Stimulated activated naive CD8-positive, alpha-beta T cell treated with anti-CD3 and anti-CD28 coated beads, Interleukin-15, Interleukin-2, amounts not matched to agents 100 U/mL and 50 U/mL, for 24 hours (primary cell): ENCODE measurements at places on chromosomes 7 and 10.

DNA sequence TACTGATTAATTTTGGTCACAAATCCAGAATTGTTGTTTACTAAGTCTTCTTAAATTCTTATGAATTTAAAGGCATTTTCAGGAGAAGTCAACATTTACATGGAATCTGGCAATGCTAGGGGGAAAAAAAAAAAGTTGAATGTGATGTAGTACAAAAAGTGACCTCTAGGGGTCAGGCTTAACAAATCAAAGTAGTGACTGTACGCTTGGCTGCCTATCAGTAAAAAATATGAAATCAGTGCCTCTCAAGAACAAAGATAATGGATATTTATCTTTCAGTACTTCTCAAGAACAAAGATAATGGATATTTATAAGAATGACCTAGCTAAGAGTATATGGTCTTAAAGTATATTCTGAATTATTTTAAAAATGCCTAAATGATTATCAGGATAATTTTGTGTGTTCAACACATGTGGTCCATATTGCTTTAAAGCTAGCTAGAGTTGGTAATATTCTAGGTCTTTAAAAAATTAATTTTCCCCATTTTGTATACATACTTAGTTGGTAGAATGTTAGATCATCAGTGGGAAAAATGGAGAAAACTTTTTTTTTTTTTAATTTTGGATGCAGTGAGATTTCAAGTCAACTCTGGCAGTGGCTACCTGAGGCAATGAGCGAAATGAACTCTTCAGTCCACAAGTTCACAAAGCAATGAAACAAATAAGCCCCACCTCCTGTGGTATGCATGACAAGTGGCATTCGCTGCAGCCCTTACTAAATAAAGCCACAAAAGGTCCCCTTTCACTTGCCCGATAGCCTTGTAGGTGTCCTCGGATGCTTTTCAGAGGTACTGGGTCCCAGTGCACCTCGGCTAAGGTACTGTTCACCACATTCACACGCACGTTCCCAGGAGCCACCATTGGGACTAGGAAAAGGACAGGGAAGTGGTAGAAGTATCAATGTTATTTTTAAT, 51.2 kb upstream of the LAMB4 start:
- DNase-seq = no peak

- no peak for DNase-seq
Measured at GRCh38 chr7:157517782-157518513, 181.1 kb downstream of the DNAJB6 start.

- DNase-seq = no peak
Measured at GRCh38 chr7:84845971-84846370, 340.9 kb downstream of the SEMA3D start.

DNA sequence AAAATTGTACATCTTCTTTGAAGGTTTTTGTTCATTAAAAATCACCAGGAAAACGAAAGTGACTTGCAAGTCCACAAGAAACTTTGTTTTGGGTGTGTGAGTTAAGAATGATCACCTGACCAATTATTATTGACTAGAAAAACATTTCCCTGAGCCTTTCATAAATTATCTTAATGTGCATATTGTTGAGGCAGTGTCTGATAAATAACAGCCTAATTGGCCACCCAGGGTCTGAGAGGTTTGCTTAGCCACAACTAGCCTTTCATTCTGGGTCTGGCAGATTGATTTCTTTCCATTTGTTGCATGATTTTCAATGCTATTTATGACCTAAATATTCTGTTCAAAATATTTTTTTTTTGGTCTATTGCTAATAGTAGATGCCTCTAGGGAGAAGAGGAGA, 152.8 kb downstream of the AUTS2 start:
- no peak for DNase-seq

GRCh38 chr7:135330088-135330487, 96.5 kb downstream of the STRA8 start:
- DNase-seq = no peak

DNA sequence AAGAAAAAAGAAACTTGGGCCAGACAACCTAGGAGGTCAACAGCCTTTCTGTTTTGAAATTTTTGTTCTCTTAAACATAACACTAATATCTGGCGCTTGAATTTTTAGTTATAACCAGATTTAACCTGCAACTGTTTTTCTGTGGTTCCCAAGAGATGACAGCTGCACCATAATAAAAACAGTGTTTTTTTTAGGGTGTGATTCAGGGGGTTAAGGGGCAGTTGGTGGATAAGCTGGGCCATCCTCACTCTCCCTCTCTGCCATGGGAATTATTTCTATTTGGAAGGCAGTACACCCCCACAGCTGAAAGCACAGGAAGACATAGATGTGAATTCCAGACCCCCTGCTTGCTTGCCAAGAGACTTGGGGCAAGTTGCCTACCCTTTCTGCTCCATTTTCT, 20.1 kb upstream of the TM9SF3 start:
- DNase-seq = no peak

DNA sequence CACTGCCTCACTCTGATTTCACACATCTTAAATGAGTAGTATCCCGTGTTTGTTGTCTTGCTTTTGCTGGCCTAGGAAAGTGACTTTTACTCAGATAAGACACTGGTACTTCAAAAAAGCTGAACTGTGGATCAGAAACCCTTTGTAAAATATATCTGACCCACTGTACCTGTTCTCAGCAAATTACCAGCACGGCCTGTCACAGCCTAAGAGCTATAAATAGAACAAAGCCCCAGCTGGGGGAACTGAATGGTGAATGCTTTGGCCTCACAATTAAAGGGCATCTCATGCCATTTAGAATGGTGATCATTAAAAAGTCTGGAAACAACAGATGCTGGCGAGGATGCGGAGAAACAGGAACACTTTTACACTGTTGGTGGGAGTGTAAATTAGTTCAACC, 76.1 kb downstream of the CREB3L2 start:
- no peak for DNase-seq

DNA sequence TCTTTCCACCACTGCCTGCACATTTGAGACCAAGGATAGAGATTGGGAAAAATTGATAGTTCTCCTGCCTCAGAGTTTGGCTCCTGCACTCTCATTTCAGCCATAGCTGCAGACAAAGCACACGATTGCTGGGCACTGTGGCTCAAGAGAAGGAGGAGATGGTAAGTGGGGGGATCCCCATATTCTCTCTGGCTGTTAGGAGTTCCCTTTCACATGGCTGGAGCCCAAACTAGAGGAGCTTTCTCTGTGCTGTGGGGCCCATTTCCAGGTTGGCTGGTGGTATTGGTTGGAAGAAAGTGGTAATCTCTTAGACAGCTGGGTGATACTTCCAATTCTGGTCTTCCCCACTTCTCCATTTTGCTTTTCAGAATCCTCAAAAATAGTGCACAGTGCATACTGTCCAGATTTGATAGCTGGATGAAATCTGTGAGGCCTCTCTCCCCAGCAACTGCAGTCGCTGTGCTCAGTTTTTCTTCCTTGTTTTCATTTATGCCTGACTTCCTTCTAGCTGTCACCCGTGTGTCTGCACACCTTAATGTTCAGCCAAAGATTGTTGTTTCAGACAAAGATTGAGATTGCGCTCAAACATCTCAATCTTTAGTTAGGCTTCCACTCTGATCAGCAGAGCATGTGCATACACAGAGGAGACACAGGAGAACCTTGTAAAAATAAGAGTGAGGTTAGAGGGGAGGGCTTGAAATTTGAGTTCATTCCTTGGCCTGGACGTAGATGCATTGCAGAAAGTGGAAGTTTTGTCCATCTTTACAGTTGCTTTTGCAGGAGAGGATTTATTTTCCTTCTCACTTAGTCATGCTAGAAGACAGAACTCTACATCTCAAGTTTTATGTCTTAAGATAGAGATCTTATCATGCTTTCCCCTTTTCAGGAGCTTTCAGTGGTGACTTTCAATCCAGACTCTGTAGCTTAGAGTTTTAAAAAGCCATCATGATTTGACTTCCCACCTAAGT, 28.6 kb downstream of the RABGEF1 start:
- DNase-seq = no peak

DNA sequence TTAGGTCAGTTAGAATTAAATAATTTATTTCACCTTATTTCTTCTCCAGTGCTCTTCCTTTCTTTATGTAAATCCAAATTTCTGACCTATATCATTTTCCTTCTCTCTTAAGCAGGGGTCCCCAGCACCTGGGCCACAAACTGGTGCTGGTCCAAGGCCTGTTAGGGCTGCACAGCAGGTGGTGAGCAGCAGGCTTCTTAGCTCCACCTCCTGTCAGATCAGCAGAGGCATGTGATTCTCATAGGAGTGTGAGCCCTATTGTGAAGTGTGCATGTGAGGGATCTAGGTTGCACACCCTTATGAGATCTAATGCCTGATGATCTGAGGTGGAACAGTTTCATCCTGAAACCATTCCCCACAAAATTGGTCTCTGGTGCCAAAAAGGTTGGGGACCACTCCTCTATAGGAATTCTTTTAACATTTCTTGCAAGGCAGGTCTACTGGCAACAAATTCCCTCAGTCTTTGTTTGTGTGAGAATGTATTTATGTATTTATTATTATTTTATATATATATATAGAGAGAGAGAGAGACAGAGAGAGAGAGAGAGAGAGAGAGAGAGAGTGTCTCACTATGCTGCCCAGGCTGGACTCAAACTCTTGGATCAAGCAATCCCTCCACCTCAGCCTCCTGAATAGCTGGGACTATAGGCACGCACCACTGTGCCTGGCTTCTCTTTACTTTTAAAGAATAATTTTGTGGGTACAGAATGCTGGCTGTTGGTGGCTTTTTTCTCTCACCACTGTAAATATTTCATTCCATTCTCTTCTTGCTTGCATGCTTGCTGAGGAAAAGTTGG, 4.3 kb upstream of the ABCC2 start:
- DNase-seq = no peak

GRCh38 chr10:103479135-103479534, at the start of gene CALHM3:
Gene CALHM3, minus strand, starts transcription at chr10:103479240. Its CDS starts 208 bp downstream, at chr10:103479032.
- DNase-seq = no peak

DNA sequence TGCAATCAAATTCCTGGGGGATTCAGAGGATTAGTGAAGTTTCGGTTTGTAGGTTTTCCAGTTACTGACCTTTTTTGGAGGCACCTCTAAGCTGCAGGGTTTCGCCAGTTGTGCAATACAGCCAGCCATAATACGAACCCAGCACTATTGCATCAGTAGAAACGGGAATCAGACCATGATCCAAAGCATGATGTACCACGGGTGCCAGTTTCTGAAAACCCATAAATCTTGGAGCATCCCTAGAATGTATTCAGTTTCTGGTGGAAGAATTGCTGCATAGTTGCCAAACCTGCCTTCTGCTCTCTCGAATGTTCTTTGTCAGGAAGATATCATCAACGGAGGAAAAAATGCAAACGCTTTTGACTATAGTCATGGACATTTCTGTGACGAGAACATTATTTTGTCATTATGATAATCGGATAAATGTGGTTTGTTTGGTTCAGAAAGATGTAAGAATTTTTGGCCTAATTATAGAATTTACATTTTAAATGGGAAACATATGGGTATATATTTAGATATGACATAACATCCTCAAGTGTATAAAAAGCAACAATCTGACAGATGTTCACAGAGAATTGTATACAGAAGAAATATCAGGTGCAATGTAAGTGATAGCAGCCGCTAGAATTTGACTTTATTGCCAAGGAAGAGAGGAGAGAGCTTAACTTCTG, 186.2 kb upstream of the PRKCQ start:
- DNase-seq = no peak

- DNase-seq = no peak
Measured at GRCh38 chr7:39027491-39027890, 49.8 kb downstream of the POU6F2 start.

DNA sequence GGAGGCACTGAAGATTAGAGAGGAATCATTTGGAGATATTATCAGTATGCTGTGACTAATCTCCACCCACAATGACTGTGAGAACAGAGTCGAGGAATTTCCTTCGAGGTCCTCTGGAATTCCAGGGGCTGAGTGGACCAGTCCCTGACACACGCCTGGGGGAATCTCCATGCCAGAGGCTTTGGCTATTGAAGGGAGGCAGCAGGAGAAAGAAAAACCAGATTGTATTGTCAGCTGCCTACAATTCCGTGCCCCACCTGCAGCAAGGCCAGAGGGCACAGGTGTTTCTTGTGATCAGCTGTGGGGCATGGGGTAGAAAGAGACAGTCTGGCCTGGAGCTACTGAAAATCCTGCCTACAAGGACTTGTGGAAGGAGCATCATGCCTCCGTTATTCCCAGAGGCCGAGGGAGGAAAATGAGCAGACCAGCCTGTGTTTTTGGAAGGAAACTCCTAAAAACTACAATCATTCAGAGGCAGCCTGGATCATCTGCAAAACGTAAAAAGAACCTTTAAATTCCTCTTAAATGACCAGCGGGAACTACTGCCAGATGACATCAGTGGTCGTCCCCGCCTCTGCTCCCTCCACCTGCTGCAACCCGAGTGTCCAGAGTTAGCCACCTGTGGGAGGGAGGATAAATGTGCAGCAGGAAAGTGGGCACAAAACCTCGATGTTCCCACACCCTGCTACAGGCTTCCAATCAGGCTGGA, 25.4 kb upstream of the ANK3 start:
- DNase-seq = no peak

DNA sequence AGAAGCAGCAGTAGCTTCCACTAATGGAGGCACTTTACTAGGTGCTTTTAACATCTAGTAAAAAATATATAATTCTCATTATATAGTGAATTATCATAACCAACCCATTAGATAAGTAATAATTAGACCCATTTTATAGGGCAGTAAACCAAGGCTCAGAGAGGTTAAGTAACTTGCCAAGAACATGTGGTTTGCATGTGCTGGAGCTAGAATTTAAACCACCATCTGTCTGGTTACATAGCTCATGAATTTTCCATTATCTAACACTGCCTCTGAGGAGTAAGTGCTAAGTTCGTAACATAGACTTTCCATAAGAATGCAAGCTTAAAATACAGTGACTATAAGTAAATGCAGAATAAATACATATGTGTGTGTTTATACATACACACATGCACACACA, 41.9 kb downstream of the CREB3L2 start:
- DNase-seq = no peak

GRCh38 chr7:113582471-113582870, 336.3 kb downstream of the PPP1R3A start:
- DNase-seq = no peak

- DNase-seq = no peak
Measured at GRCh38 chr7:78412216-78412858, 613.8 kb downstream of the PHTF2 start.

DNA sequence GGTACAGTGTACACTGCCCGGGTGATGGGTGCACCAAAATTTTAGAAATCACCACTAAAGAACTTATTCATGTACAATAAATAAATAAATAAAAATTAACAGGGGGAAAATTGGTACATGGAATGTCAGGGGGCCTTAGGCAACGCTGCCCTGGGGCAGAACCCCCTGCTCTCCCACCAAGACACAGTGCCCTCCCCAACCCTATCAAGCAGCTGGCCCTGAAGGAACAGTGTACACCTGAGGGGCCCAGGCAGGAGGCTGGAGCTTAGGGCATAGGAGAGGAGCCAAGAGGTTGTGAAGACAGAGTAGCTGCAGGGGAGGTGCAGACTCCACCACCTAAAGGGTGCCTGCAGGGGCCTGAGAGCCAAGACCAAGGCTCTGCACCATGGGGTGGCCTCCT, 128.8 kb downstream of the BMS1 start:
- DNase-seq = no peak

- DNase-seq = no peak
Measured at GRCh38 chr7:47982610-47983009, 3.2 kb upstream of the HUS1 start.

DNA sequence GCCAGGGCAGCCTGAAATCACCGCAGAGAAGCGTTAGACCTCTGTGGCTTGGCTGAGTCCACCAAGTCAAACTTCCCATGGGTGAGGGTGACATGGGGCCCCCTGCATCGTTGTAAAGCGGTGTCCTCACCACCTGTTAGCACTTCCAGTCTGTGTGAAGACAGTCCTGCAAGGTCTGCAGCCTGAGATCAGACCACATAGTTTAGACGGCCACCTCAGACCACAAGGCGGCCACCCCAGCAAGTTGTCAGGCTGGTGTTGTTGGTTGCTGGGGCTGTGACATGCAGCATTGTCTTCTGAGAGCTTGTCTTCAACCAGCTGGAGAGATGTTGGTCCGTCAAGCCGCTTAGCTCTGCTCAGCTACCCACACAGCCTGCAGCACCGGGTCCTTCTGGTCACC, 44.1 kb upstream of the TARP start:
- DNase-seq = no peak
